Karpas-422 (cell line): ENCODE measurements at places on chromosomes 16 and 17.
A peak's percentile ranks its signal among the peaks of the same experiment; 100 is the strongest.

- DNase-seq: no peak
Measured at GRCh38 chr17:40095944-40096791, 4.2 kb downstream of the NR1D1 start.

DNA sequence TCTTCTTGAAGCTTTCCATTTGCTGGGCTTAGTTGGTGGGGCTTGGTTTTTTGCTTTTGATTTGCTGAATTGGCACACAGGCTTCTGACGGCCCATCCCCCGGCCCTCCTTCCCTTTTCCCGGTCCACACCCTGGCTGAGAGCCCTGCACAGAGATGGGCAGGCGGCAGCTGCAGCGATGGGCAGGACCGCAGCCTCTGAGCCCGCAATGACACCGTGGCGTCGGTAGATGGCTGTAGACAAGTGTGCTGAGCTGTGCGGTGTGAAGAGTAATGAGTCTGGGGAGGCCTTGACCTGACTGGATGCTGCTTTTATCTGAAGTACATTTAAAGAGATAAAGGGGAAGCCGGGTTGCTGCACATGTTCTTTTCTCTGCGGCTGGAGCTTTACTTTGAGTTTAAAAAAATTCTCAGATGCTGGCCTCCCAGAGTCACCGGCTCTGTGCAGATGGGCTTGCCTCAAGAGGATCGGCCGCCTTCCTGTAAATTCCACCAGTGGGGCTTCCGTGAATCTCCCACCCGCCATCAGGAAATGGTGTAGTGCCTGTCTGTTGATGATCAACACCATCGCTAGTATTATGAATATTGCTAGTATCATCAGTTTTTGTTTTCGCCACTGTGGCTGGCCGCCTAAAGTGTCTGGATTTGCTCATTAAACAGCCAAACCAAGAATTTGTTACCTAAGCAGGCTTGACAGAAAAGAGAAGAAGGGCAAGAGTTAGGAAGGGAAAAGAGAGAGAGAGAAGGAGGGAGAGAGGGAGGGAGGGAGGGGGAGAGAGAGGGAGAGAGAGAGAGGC, 245.6 kb upstream of the RBFOX1 start:
- DNase-seq: no peak

- DNase-seq: peak; percentile 100
Measured at GRCh38 chr16:67660564-67661028, at the start of gene PARD6A. TSS of gene PARD6A (plus strand) at chr16:67660960. CDS start at chr16:67661039, 79 bp downstream.

- no peak for DNase-seq
Measured at GRCh38 chr17:82527898-82528297, 8.4 kb downstream of the FOXK2 start.

DNA sequence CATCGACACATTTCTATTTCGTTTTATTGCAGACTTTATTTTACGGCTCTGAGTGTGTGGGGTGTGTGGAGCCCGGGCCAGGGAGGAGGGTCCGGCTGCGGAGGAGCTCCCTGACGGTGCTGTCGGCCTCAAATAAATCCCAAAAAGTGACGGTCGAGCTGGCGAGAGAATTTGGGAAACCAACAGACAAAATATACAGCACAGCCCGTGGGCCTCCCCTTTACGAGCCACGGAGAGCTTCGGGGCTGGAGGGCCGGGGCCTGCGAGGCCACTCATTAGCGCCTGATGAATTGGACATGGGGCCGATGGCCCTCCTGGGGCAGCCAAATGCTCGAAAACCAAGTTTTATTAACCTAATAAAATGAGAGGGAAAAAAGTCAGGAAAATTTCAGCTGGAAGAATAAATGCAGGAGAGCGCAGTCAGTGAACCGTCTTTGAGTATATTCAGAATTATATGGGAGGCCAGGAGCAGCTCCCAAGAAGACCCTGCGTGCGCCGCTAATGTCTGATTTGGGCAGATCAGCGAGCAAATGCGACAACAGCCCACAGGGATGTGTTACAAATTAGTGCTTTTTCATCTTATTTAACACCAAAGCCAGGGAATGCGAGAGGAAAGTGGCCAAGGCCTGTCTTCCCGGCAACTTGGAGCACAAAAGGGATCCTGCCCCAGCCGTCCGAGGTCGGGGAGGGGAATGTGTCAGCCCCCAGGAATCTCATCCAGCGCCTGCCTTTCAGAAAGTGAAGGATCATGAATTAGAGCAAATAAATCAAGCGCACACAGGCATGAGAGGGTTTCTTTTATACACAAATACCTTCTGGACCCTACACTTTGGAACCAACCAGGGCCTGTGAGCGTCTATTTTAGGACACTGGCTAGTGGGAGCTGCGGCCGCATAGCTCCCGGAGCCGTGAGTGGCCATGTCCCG, 249.1 kb downstream of the C16orf95 start:
- no peak for DNase-seq

DNA sequence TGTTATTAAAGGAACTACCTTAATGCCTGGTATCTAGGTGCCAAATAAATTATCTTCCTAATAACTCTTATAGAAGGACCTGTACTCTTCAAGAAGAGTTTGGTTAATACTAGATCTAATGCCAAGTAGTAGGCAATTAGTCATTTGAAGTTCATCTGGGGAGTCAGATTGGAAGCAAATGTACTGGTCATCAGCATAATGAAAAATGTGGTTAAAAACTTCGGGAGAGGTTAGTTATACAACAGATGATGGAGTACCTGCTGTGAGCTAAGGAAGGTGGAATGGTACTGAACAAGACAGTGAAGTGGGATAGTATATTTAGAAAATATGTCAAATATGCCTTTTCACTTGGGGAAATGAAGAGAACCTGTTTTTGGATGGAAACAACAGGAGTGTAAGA, 49.2 kb downstream of the TNRC6A start:
- no peak for DNase-seq

- DNase-seq: no peak
Measured at GRCh38 chr16:8358937-8359336, 231.4 kb downstream of the TMEM114 start.

DNA sequence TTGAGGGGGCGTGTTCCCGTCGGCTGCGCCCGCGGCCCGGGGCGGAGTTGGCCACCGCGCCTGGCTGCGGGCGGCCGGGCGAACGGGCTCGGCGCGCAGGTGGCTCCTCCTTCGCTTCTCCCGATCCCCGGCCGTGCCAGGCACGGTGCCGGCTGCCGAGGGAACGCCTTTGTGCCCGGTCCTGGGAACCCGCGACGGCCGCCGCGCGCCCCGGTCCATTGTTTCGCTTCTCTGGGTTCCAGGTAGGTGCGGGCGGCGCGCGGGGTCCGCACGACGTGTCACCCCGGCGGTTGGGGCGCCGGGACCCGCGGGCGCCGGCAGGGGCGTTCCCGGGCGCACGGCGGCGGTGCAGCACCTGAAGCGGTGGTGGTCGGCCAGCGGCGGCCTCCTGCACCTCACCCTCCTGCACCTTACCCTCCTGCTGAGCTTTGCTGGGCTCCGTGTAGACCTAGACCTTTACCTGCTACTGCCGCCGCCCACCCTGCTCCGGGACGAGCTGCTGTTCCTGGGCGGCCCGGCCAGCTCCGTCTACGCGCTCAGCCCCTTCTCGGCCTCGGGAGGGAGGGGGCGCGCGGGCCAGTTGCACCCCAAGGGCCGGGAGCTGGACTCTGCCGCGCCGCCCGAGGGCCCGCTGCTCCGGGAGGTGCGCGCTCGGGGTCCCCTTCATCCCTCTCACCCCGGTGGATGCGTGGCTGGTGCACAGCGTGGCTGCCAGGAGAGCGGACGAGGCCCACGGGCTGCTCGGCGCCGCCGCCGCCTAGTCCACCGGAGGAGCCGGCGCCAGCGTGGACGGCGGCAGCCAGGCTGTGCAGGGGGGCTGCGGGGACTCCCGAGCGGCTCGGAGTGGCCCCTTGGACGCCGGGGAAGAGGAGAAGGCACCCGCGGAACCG, 99.9 kb downstream of the EFCAB13 start:
- DNase-seq: no peak

DNA sequence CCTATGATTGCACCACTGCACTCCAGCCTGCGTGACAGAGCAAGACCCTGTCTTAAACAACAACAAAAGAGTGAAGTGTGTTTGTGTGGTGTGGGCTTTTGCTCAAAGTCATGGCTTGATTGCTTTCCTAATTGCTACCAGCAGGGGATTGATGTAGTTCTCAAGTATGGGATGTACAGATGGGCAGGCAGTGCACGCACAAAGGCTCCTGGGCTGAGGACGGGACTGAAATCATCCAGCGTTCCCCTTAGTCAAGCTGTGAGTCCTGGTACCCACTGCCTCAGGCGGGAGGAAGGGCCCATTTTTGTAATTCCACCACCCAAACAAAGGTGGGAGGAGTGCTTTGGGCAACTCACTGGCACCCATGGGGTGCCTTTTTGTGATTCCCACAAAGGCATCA, 47.3 kb downstream of the GDE1 start:
- DNase-seq: no peak

GRCh38 chr17:27663936-27664605, 33.1 kb downstream of the LGALS9 start:
- no peak for DNase-seq

DNA sequence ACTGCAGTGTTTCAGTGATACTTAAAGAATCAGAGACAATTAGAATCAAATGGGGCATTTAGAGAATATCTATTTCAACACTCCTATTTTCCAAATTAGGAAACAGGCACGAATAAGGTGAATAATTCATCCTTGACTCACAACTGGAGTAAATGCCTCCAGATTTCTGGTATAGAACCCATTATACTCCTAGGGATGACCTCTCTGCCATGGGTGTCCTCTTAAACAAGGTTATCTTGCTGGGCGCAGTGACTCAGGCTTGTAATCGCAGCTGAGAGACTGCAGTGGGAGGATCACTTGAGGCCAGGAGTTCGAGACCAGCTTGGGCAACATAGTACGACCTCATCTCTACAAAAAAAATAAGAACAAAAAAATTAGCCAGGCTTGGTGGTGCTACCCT, 139.8 kb upstream of the ELAC2 start:
- DNase-seq: no peak

DNA sequence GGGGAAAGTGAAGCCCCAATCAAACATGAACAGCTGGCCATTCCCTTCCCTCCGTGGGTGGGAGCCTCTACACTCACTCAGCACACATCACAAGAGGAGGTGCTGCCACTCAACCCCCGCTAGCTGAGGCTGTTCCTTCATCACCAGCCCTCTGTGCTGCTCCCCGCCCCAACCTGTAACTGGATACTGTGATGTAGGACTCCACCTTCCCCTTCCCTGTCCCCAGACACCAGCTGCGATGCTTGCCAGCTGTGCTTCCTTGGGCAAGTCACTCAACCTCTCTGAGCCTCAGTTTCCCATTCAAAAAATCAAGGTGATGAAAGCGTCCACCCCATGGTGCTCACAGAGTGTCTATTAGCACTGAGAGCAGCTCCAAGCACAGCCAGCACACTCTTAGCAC, 273.2 kb downstream of the MRTFB start:
- DNase-seq: no peak

GRCh38 chr17:8856869-8857575, 10.5 kb downstream of the PIK3R6 start:
- no peak for DNase-seq

- no peak for DNase-seq
Measured at GRCh38 chr17:51734462-51734861, 424.1 kb downstream of the CA10 start.

DNA sequence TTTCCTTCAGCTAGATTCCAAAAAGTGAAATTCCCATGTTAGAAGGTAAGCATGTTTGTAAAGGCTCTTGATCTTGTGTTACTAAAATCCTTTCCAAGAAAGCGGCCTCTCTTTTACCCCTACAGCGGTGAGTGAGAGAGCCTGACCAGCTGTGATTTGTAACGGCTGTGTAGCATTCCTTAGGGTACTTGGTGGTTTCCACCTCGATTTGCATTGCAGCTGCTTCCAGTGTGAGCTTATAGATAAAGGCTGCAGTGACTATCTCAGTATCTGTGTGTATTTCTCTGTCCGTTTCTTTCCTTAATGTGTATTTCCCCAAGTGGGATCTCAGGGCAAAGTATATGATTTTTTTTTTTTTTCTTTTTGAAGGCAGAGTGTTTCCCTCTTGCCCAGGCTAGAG, 169.4 kb downstream of the SNX29 start:
- DNase-seq: no peak

GRCh38 chr17:45783593-45784292, 377 bp upstream of the CRHR1 start:
- DNase-seq: no peak

GRCh38 chr17:8133941-8134340, 10.0 kb upstream of the HES7 start:
- DNase-seq: no peak

GRCh38 chr16:4979164-4979563, 21.0 kb downstream of the SEC14L5 start:
- no peak for DNase-seq

- DNase-seq: no peak
Measured at GRCh38 chr16:56145369-56145768, 45.9 kb upstream of the GNAO1 start.

GRCh38 chr17:8630227-8630801, at the start of gene MYH10:
TSS of gene MYH10 (minus strand) at chr17:8630725. CDS start at chr17:8623246, 7,479 bp downstream.
- no peak for DNase-seq

- DNase-seq: no peak
Measured at GRCh38 chr16:70433458-70434103, 5.3 kb downstream of the ST3GAL2 start.

- no peak for DNase-seq
Measured at GRCh38 chr17:77836557-77837041, 121.9 kb upstream of the TNRC6C start.

DNA sequence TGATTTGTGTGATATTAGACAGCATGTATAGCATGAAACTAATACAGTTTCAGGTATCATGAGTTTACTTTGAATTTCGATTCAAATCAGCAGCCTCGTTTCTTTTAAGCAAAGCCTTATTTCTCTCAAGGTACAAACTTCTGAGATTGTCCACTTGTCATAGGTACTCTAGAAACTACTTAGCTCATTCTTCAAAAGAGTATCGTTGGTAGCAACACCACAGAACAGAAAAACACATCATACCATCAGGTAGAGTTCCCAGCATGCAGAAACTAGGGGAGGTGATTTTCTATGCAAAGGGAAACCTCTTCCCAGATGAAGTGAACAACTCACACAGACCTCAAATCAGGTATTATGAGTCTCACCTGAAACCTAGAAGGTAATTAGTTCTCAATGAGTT, 237.0 kb upstream of the SOX9 start:
- no peak for DNase-seq

DNA sequence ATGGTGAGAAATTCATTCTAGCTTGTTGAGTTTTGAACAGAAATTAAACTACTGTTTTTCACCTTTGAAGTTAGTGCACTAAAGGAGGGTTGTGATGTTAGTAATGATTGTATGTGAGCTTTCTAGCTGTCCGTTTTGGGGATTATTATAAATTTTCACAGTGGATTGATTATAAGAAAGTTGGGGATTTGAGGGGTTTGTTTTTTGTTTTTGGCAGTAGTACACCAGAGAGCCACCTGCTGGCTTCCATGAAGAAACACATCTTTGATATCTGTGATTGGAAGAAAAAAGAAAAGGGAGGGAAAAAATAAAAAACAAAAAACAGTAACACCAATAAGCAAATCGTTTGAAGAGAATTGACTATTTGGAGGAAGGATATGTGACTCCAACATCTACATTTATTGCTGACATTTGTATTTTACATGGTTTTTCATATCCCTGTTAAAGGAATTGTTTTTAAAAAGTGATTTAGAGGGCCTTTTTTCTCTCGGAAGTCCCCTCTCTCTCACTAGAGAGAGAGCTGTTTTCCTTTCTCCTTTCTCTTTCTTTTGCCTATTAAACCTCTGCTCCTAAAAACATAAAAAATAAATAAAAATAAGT, 1469.5 kb upstream of the GOT2 start:
- DNase-seq: peak; percentile 41

- no peak for DNase-seq
Measured at GRCh38 chr17:72952641-72953315, 139.7 kb downstream of the SLC39A11 start.
